Immature natural killer cell (primary cell): ENCODE measurements at places on chromosomes 3 and 15.
A peak's percentile ranks its signal among the peaks of the same experiment; 100 is the strongest.

- no peaks in the 10 kb centered on the region for H3K36me3 ChIP-seq
- H3K4me1 ChIP-seq, result no peaks in the 10 kb centered on the region
- no peak overlapping the region for H3K4me3 ChIP-seq
- no peak for DNase-seq
These were observed 41.8 kb downstream of the MCF2L2 start for GRCh38 chr3:183386651-183387050.

- peak overlapping the region; percentile 77 for H3K4me3 ChIP-seq
- H3K27ac ChIP-seq, result peak overlapping the region; percentile 57
- H3K4me1 ChIP-seq, result peaks cover 91% of the 10 kb centered on the region
- DNase-seq, result no peak
- H3K36me3 ChIP-seq, result no peaks in the 10 kb centered on the region
These were observed 41.4 kb downstream of the CRTC3 start for GRCh38 chr15:90571063-90571541.

DNA sequence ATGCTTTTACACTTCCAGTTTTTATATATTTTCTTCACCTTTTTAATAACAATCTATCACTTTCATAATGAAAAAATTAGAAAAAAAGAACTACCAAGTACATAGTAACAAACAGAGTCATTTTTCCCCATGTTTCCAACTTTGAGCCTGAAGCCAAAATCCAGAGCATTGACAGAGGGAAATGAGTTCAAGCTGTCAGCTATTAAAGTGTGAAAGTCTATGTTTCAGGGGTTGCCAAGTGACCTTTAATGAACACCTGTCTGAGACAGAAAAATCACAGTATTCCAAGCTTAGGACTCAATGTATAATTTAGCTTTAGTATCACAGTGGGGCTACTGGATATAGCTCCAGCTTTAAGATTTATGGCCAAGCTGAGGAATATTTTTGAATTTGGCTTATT, 128.3 kb upstream of the GADL1 start:
- no peaks in the 10 kb centered on the region for H3K27me3 ChIP-seq
- no peaks in the 10 kb centered on the region for H3K36me3 ChIP-seq
- no peaks in the 10 kb centered on the region for H3K4me1 ChIP-seq
- no peak overlapping the region for H3K4me3 ChIP-seq

GRCh38 chr15:82108489-82109078, 62.8 kb upstream of the MEX3B start:
- H3K36me3 ChIP-seq, result no peaks in the 10 kb centered on the region
- no peak overlapping the region for H3K27ac ChIP-seq
- no peak overlapping the region for H3K4me3 ChIP-seq
- H3K4me1 ChIP-seq, result no peaks in the 10 kb centered on the region
- H3K27me3 ChIP-seq, result no peaks in the 10 kb centered on the region
- peak; percentile 25 for DNase-seq

DNA sequence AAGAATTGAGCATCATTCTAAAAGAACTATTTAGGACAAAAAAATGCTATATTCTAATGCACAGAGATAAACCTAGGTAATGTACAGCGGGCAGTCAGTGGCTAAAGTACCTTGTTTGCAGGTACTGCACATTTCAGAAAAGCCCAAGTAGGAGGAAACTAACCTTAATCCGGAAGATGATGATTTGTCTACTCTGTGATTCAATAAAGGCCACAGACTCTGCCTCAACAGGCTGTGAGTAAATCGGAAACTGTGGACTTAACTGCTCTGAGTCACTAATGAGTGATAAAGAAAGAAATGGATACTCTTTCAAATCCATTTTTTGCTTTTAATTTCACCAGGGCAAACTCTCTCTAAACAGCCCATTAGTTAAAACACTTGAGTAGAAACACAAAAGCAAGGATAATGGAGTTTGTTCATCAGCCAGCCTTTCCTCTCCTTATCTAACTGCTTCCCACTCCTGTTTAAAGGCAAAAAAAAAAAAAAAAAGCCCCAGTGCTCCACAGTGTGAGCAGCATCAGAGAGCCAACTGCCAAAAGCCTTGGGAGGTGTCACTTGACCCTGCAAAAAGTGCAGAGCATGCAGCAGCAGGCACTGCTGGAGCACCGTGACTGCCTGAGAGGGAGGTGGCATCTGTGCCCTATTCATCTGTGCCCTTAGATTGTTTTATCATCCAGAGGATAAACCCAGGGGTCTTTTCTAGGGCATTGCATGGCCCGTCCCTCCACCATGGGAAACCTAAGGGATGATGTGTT, 187.7 kb downstream of the SATB1 start:
- H3K36me3 ChIP-seq, result no peaks in the 10 kb centered on the region
- no peaks in the 10 kb centered on the region for H3K4me1 ChIP-seq
- no peak overlapping the region for H3K27ac ChIP-seq
- H3K27me3 ChIP-seq, result peaks cover 3% of the 10 kb centered on the region
- DNase-seq, result no peak

DNA sequence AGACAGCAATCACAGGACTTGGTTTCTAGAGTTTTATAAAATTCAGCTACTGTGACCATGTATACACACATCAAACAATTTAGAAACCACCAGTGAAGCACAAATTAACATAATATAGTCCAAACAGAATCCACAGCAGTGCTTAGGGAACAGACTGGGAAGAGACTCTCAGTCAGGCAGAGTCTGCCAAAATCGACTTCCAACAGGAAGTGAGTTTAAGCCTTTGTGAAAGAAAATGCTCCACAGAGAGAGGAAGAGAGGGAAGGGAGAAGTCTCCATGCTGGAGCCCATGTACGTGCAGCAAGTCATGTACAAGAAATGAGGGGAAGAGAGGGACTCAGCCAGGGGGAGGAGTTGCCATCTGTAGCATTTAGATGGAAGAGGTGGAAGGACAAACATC, 172.6 kb downstream of the IL5RA start:
- H3K27me3 ChIP-seq, result peaks cover 2% of the 10 kb centered on the region
- no peaks in the 10 kb centered on the region for H3K4me1 ChIP-seq
- H3K4me3 ChIP-seq, result no peak overlapping the region
- no peak overlapping the region for H3K27ac ChIP-seq

DNA sequence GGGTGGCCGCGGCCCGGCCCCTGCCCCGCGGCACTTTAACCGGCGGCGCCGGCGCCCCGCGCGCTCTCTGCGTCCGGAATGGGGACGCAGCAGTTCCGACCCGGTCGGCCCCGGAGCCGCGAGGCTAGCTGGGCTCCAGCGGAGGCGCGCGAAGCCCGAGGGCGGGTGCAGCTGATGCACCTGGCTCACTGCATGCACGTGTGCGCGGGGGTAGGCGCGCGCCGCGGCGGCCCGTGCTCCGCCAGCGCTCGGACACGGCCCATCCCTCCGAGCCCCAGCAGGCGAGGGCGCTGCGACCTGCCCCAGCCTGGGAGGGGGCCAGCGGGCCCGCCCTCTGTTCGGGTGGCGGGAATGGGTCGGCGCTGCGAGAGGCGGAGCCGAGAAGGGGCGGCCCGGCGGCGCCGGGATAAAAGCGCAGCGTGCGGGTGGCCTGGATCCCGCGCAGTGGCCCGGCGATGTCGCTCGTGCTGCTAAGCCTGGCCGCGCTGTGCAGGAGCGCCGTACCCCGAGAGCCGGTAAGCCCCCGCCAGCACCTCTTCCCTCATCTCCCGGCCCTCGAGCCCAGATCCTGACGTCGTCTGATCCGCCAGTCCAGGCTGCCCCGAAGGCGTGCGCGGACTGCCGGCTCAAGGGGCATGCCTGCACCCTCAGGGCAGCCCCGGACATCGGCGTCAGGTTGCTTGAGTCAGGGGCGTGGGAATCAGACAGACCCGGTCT, at the start of the genes CHDH and IL17RB:
Gene CHDH (minus strand): TSS at position 286 of the 717 bp plus-strand sequence. CDS start 22,411 bp downstream, outside the sequence.
Gene IL17RB (plus strand): TSS at position 435 of the 717 bp plus-strand sequence. CDS start 21 bp downstream, at position 456.
- H3K27ac ChIP-seq, result no peak within 1 kb of the TSS
- H3K4me3 ChIP-seq, result peak within 1 kb of the TSS; percentile 63
- H3K4me1 ChIP-seq, result peaks cover 13% of the 10 kb centered on the region
- DNase-seq, result no peak
- H3K36me3 ChIP-seq, result no peaks in the 10 kb centered on the region

DNA sequence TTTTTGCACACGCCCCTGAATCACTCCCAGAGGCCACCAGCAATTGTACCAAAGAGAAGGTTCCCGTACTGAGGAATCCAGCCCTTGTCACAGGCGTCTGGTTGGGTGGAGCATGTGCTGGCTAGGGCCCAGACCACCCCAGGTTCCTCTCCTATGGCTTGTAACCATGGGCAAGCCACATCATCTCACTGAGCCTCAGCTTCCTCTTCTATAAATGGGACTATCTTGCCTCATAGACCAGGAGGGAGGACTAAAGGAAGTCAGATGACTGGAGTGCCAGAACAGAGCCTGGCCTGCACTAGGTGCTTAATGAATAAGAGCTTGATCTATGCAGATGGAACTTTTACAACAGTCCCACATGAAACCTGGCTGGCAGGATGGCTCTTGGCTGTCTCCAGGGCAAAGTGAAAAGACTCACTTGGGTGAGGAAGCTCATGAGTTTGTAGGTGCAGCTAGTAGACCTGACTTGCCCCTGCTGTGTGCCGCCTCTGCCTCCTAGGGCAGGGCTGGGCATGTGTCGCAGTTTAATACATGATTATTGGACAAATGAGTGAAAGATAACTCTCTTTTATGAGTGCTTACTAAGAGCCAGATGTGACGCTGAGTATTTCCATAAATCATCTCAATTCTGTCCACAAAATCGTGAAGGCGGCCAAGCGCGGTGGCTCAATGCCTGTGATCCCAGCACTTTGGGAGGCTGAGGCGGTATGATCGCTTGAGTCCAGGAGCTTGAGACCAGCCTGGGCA, 29.3 kb downstream of the CTSH start:
- H3K4me3 ChIP-seq, result no peak overlapping the region
- peak overlapping the region; percentile 18 for H3K27ac ChIP-seq
- no peak for DNase-seq
- no peaks in the 10 kb centered on the region for H3K27me3 ChIP-seq

- no peak for DNase-seq
- no peak overlapping the region for H3K4me3 ChIP-seq
- H3K4me1 ChIP-seq, result no peaks in the 10 kb centered on the region
- no peaks in the 10 kb centered on the region for H3K36me3 ChIP-seq
- H3K27me3 ChIP-seq, result no peaks in the 10 kb centered on the region
- no peak overlapping the region for H3K27ac ChIP-seq
These were observed 366.3 kb downstream of the FEZF2 start for GRCh38 chr3:62007036-62007435.

GRCh38 chr3:161822291-161822690, 325.7 kb downstream of the OTOL1 start:
- no peak for DNase-seq
- H3K36me3 ChIP-seq, result no peaks in the 10 kb centered on the region
- no peak overlapping the region for H3K27ac ChIP-seq
- H3K4me1 ChIP-seq, result no peaks in the 10 kb centered on the region
- no peak overlapping the region for H3K4me3 ChIP-seq

DNA sequence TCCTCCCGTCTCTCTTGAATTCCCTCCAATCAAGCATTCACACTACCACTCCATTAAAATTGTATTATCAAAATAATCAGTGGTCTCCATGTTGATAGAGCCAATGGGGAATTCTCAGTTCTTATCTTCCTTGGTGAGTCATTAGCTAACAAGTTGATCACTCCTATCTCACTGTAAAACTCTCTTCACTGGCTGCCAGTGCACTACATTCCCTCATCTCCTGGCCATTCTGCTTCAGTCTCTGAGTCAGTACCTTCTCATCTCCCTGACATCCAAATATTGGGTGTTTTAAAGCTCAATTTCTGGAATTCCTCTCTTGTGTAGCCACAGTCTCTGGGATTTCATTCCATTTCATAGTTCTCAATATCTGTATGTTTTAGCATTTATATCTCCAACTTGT, 175.2 kb downstream of the ALDH1A2 start:
- H3K27ac ChIP-seq, result no peak overlapping the region
- H3K4me3 ChIP-seq, result no peak overlapping the region
- no peak for DNase-seq

GRCh38 chr3:10521772-10522441, 16.5 kb upstream of the ATP2B2 start:
- H3K4me1 ChIP-seq, result no peaks in the 10 kb centered on the region
- H3K36me3 ChIP-seq, result no peaks in the 10 kb centered on the region
- no peak overlapping the region for H3K4me3 ChIP-seq
- peaks cover 18% of the 10 kb centered on the region for H3K27me3 ChIP-seq

DNA sequence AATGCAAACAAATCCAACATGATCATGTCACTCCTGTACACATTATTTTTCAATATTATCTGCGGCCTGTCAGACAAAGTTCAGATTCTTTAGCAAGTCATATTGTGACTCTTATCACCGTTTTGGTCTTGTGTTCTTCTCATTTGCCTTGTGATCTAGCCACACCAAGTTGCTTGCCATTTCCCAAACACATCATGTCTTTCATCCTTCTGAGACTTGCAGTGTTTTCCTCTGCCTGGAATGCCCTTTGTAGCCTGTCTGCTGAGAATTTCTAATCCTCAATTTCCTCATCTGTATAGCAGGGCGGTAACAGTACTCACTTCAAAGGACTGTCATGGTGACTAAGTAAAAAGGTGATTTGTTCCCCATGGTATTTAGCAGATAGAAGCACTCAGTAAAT, 135.0 kb downstream of the GREM1 start:
- no peaks in the 10 kb centered on the region for H3K4me1 ChIP-seq
- no peaks in the 10 kb centered on the region for H3K36me3 ChIP-seq
- H3K4me3 ChIP-seq, result no peak overlapping the region
- no peak overlapping the region for H3K27ac ChIP-seq
- DNase-seq, result no peak
- no peaks in the 10 kb centered on the region for H3K27me3 ChIP-seq
